ENCODE measurements at places on chromosomes 6 and 20. TPM values are rescaled to one million over a fixed set of nuclear protein-coding genes. Genes with fewer than 3 reads are reported as not detected.

The EPPIN gene
- total RNA-seq, result not detected

The ZNF341 gene
- total RNA-seq, result 0.99 TPM

The ELMO2 gene
- total RNA-seq, result 36.2 TPM

The C2 gene
- total RNA-seq, result 27.2 TPM

The CST2 gene
- not detected for total RNA-seq

The HLA-E gene
- 254 TPM for total RNA-seq

The ADGRF1 gene
- not detected for total RNA-seq

GRCh38 chr6:139547804-139548203, 173.4 kb upstream of the CITED2 start:
- no peak for DNase-seq

DNA sequence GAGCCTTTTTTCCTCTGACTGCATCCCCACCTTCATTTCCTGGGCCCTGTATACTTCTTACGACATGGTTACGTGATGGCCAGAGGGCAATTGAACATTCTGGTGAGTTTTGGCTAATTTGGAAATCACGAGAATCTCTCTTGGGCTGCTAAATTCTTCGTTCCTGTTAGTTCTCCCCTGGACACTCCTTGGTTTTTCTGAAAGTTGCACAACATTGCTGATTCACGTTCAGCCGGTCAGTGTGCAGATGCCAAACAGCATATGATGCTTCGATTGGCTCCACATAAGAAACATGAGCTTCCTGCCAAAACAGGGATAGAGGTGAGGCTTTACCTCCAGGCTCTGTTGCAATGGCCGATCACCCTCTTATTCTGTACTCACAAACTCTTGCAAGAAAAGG, 119.4 kb upstream of the LY86 start:
- no peak for DNase-seq

- no peak for DNase-seq
These were observed 84.5 kb upstream of the SNAP25 start for GRCh38 chr20:10134176-10134575.

- DNase-seq, result no peak
These were observed 228.8 kb upstream of the ECI2 start for GRCh38 chr6:4364172-4364571.

- no peak for DNase-seq
These were observed 21.9 kb downstream of the FBXL4 start for GRCh38 chr6:98925831-98926230.

DNA sequence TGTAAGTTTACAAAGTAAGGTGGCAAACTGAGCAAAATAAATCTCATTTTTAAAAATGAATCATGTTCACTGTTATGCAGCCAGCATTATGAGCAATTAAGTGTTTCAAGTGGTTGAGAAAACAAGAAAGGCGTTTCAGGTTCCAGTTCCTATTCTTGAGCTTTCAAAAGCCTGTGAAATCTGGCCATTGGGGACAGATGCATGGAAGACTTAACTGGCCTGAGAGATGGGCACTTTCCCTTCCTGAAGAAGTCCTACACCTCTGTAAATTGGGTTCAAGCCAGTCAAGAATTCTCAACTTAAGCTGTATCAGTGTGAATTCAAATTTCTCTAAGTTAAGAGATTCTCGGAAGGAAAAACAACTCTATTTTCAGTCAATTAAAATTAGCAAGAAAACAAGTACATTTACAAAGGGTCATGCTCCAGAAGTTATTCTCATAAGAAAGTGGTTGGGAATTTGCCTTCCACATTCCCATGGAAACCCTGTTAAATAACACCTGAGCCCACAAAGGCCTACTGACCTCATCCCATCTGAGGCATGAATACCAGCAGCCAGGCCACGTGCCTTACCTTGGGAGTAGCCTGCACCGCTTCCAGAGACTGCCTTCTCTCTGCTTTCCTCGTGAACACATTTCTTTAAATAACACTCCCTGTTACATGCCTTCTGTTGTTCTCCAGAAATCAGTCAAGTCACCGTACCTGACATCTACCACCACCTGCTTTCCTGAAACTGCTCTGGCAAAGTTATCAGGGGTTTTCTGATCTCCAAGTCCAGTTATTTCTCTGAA, 19.4 kb downstream of the MAP3K5 start:
- DNase-seq, result no peak

DNA sequence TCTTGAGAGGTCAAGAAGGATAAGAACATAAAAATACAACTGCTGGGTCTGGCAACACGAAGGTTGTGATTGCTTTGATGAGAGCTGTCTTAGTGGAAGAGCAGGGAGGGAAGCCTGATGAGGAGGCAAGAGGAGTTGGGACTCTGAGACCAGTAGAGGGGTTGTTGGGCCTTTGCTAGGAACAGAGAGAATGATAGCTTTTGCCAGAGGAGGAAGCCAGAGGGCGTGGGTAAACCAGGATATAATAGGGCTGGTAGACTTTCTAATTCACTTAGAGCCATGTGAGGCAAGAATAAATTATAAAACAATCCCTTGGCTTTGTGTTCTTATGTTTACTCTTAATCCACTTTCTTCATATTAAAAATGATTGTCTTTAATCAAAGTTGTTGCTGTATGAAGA, 78.6 kb downstream of the RCAN2 start:
- DNase-seq, result no peak

DNA sequence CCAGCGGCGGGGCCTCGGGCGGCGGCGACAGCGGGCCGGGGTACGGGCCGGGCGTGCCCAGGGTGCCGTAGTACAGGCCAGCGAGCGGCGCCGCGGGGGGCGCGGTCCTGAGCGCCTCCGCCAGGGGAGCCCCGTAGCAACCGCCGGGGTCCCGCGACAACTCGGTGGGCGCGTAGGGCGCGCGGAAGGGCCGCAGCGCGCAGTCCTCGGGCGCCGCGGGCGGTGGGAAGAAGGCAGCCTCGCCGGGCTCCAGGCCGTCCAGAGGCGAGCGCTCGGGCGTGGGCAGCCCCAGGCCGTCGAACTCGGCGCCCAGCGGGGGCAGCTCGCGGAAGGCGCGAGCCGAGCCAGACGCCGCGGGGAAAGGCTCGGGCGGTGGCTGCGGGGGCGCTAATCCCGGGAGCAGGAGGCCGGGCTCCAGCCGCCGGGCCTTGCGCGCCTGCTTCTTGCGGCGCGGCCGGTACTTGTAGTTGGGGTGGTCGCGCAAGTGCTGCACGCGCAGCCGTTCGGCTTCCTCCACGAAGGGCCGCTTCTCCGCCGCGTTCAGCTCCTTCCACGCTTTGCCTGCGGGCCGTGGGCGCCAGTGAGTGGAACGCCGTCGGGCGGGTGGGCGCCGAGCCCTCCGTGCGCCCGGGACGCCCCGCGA, 916 bp downstream of the SOX18 start:
- no peak for DNase-seq

GRCh38 chr20:57092112-57092899, 174.1 kb downstream of the BMP7 start:
- peak; percentile 20 for DNase-seq

Data from fibroblast of lung (primary cell).